ENCODE measurements at places on chromosomes 5 and 9.

DNA sequence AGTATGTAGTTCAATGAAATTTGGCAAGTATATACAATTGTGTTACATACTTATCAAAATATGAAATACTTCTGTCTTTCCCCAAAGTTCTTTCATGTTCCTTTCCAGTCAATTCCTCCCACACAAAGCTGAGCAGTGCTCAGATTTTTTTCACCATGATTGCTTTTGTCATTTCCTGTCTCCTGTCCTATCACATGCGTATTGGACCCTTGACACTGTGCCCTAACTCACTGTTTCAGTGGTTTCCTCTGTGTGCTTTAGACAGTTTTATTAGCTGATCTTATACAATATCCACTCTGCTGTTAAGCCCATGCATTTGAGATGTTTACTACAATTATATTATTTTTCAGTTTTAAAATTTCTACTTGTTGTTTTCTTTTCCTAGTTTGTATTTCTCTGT is 463.6 kb upstream of the MEF2C start:
- DNase-seq, result no peak

- peak; percentile 56 for DNase-seq
These were observed 13.5 kb downstream of the ZNF346 start for GRCh38 chr5:177035976-177036375.

GRCh38 chr5:179415291-179416060 is 70.2 kb upstream of the ADAMTS2 start:
- no peak for DNase-seq

DNA sequence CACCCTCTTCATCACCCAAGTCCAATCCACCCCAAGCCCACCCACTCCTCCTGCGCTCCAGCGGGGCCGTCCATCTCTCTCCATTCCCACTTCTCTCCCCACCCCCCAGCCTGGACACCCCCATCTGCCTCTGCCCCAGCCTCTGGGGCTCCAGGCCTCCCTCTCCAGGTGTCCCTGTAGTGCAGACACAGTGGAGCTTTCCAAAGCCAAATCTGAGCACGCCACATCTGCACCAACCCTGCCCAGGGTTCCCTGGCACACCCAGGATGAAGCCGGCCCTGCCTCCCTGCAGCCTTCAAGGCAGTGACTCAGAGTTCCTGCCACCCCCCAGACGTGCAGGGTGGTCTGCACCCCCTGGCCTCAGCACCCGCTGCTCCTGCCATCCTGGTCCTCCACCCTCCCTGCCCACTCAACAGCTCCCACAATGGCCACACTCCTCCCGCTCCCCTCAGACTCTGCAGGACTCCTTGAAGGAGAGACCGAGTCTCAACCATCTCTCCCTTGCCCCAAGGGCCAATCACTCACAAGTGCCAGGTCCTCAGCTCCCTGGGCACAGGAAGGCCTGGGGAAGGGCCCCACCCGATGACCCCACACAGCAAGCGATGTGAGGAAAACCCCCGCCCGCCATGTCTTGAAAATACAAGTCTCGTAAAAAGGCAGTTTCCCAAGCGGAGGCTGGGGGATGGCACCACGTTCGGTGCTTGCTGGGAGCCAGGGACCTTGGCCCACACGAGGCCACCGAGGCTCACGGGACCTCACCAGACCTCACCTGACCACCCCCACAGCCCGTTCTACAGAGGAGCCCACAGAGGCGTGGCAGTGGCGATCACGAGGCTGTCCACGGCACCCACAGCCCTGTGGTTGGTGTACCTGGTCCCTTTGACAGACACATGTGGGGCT is 22.2 kb downstream of the VAV2 start:
- no peak for DNase-seq

DNA sequence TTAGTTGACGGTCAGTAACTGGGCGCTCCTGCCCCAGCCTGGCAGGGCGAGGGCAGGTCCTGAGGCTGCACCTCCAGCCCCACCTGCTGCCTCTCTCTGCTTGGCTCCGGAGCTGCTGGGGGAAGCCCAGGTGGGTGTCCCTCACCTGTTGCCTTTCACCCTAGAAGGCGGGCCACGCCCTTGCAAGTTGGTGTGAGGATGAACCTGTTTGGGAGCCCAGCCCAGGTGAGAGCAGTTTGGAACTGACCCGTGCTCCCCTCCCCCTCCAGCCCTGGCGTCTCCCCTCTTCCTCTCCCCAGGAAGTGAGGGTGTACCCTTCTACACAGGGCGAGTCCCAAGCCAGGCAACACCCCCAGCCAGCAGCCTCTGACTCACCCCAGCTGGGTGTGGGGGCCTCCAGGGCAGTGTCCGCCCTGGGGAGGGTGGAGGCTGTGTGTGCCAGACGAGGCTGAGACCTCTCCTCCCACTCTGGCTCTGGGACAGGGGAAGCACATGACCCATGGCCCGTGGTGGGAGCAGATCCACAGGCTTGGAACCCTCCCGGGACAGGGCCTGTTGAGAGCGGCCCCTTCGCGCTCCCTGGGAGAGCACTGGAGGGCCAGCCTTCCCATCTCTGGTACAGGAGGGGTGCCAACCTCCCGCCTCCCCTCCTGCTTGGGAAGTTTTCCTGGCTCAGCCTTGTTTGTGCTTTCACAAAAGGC is 10.4 kb downstream of the LRRC8A start:
- DNase-seq, result no peak

DNA sequence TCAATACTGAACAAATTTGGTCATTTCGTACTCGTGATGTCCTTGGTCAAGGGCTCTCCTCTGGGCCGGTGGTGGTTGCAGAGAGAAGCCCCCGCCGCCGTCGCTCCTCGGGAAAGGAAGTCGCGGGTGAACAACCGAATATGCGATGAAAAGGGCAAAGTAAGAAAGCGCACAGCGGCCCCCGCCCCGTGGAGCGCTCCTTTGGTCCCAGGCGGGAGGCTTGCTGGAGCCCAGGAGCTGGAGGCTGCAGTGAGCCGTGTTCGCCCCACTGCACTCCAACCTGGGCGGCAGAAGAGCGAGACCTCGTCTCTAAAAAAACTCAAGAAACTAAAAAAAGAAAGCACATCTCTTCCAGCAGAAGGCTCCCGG is 108.4 kb upstream of the LARP1 start:
- no peak for DNase-seq

DNA sequence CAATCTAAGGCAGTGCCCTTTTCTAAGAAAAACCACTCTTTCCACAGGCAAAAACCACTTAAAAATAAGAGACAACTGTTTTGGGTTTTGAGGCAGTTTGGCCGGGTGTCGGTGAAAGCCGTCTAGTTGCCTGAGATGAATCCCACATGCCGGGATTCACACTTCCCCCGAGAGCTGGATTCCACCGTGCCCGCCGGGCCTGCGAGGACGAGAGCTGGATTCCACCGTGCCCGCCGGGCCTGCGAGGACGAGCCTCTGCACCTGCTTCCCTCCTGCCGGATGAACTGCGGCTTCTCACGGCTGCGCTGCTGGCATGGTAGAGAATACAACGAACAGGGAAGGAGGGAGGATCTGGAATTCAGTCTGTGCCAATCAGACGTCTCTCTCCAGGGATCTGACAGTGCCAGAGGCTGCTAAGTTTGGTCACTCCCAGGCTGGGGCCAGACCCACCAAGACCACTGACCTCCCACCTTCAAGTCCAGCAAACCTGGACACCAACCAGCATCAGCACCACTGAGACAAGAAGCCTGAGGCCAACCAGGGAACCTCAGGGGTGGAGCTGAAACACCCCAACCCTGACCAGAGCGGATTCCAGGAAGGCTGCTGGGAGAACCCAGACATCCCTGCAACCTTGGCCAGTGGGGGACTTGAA is 23.0 kb downstream of the VAV2 start:
- DNase-seq, result no peak

DNA sequence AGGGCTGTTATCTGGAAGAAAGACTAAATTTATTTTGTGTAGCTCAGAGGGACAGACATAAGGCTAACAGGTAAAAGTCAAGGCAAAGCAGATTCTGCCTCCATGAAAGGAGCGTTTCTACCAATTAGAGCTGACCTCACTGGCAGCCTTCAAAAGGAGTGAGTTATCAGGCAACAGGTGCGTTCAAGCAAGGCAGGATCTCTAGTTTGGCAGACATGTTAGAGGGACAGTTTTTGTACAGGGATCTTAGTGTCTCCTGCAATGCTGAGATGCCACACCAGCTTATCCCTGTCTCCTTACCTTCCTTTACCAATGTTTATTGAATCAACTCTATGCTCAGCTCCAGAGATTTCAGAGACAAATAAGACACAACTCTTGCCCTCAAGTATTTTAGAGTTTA is 73.8 kb downstream of the NRG2 start:
- no peak for DNase-seq

DNA sequence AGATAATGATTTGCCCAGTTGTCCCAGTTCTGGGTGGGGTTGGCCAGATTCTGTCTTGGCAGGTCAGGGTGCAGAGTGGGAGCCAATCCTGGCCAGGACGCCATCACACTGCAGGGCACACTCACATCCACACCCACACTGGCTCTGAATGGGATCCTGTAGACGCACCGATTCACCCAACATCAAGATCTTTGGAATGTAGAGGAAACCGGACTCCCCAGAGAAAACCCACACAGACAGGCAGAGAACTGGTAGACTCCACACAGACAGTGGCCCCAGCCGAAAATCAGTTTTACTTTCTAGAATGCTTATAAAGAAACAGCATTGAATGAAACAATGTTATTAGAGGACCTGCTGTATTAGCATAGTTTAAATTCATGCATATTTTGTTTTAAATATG is 343.1 kb upstream of the DAB2 start:
- no peak for DNase-seq

- DNase-seq, result no peak
These were observed 1.6 kb downstream of the SPACA9 start for GRCh38 chr9:132880324-132880661.

- DNase-seq, result no peak
These were observed 306.7 kb downstream of the NFIB start for GRCh38 chr9:14007190-14007769.

- DNase-seq, result peak; percentile 48
These were observed 829.6 kb upstream of the ZNF608 start for GRCh38 chr5:125575891-125576505.

GRCh38 chr9:116504893-116505480 is 182.1 kb upstream of the TRIM32 start:
- DNase-seq, result no peak

GRCh38 chr5:5612096-5612495 is 189.6 kb downstream of the ICE1 start:
- no peak for DNase-seq

DNA sequence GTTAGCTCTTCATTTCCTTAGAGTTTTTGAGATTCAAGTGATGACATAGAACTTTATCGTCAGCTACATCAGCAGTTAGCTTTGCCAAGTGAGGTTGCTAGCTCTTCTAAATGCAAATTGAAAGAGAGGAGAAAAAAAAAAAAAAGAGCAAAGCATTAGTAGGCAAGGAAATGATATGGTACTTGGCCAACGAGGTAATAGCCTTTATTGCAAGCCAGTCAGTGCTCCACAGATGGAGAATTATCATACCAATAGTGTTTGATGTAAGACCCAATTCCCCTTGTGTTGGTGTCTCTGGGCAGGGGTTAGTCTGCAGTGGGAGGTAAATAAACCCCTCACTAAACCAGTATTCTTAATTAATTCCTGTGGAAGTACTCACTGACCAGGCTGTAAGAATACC is 992.1 kb downstream of the PTPRD start:
- DNase-seq, result no peak

DNA sequence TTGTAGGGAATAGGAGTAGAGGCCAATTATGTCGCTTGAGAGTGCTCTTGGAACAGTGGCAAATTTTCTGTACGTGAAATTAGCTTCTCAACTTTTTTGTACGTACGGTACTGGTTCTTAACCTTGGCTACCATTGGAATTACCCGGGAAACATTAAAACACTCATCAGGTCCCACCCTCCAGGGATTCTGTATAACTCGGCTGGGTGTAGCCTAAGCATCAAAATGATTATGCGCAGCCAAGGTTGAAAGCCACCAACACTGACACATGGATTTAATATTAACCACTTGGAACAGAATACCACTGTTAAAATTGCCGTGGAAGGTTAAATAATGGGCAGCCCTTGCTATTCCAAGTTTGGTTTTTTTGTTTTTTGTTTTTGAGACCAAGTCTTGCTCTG is 17.4 kb downstream of the DNAJA1 start:
- DNase-seq, result no peak

DNA sequence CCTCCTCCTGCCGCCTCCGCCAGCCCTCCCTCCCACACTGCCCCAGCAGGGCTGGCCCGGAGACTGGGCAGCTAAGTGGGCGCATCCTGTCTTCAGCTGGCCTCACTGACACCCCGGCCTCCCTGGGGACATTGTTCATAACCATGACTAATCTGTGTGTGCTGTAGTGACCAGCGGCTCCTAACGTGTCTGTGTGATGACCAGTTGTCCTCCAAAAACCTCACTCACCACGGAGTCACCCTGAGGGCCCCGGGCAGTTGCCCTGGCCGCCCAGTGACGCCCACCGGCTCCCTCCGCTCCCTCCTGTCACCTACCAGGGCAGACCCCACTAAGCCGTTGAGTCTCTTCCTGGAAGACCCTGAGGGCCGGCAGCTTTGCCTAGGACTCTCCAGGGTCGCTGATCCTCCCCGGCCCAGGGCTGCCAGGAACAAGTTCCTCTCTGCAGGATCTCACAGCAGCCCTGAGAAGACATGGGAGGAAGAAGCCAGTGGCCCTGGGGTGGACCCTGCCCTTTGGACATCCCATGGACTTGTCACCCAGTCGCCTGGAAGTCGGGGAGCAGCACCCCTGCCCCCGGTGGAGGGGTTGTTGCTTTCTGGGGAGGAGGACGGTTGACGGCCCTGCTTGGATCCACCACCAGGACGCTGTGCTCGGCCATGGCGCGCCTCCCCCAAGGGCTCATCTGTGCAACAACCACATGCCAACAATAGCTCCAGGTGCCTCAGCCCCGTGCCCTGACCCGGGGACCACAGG is 110.2 kb upstream of the LMX1B start:
- no peak for DNase-seq

GRCh38 chr5:137212471-137212870 is 286.7 kb downstream of the SPOCK1 start:
- DNase-seq, result no peak

DNA sequence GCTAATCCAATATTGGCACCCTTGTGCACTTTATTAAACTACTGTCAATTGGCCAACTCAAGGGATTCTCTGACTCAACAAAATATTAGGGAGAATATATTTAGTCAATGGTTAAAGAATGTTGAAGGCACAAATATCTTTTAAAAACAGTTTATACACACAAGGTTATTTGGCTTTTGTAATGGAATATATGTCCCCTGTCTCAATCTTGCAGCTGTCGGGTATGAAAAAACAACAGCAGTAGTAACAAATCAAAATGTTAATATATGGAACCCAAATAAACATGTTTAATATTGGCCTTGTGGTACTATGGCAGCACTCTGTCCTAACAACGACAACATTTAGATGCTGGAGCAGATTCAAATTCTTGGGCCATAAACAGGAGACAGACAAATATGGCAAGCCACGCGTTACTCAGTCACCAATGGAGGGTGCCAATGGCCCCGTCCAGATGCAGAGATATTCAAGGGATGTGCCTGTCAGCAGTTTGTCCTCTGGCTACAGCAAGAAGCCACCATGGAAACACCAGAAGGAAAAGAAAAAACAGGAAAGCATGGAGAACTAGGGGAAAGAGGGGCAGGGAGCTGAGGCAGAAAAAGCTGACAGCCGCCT is 342.0 kb downstream of the NDUFS4 start:
- DNase-seq, result no peak

GRCh38 chr9:6907772-6908381 is 150.1 kb downstream of the KDM4C start:
- no peak for DNase-seq

- peak; percentile 40 for DNase-seq
These were observed 167.6 kb upstream of the FSTL4 start for GRCh38 chr5:133779828-133780475.

- DNase-seq, result no peak
These were observed 180.3 kb downstream of the ZDHHC21 start for GRCh38 chr9:14512942-14513341.

Measured in H9 (cell line).